ENCODE measurements at places on chromosomes 13 and 19.

- no peak for DNase-seq
These were observed 21.4 kb downstream of the MIR17HG start for GRCh38 chr13:91368676-91369440.

DNA sequence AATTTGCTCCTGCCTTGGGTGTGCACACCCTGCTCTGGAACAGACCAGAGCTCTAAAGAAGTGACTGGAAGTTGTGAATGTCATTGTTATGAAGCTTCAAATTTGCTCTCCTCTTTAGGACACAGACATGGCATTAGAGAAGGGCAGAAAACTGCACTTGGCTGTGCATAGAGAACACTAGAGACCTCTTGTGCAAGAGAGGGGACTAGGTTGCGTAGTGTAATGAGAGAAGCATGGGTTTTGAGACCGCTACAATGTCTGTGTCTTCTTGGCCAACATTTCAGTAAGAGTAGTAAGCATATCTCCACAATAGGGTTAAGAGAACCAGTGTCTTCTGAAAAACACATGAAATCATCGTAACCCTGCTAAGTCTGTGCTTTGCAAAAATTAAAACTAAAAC lies 423.3 kb downstream of the SPRY2 start:
- no peak for DNase-seq

- no peak for DNase-seq
These were observed 1.1 kb downstream of the MIER2 start for GRCh38 chr19:343451-343931.

DNA sequence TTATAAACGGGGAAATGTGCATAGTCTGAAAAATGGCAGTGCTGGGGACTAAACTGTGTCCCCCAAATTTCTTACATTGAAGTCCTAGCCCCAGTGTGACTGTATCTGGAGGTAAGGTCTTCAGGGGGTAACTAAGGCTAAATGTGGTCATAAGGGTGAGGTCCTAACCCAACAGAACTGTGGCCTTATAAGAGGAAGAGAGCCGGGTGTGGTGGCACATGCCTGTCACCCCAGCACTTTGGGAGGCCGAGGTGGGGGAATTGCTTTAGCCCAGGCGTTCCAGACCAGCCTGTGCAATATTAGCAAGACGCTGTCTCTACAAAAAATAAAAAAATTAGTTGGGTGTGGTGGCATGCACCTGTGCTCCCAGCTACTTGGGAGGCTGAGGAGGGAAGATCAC lies 17.8 kb downstream of the PROZ start:
- DNase-seq, result peak; percentile 86

DNA sequence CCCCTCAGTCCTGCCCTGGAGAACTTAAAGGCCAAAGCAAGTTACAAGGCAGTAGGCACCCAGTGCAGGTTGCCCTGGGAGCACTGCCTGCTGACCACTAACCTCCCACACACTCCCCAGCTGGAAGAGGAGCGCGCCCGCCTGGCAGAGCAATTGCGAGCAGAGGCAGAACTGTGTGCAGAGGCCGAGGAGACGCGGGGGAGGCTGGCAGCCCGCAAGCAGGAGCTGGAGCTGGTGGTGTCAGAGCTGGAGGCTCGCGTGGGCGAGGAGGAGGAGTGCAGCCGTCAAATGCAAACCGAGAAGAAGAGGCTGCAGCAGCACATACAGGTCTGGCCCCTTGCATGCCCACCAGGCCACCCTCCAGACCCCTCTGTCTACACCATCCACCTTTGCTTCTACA lies 61.1 kb downstream of the KCNC3 start:
- DNase-seq, result no peak
